ENCODE measurements at places on chromosomes 7 and 10.

- DNase-seq = no peak
These were observed 629.8 kb downstream of the KCNMA1 start for GRCh38 chr10:77007834-77008233.

DNA sequence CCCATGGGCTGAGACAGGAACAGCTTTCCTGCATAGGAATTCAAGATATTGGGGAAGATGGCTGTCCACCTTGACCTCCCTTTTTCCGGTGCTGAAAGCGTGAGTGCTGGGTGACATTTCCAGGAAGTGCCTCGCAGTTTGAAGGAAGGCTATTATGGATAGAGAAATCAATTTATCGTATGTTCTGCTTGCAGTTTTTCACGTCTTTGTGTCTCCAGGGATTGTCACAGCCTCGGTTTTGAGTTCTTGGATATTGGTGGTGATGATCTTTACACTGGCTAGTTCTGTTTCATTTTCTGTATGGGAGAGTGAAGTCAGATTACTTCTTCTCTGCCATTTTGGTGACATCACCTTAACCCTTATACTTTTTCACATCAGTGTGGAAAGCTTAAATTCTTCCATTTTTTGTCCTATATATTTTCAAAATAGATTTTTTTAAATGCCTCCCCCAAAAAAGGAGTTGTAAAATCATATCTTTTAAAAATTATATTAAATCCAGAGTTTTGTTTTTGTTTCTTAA lies 102.5 kb upstream of the APBB1IP start:
- DNase-seq = no peak

- no peak for DNase-seq
These were observed 313.2 kb upstream of the KCND2 start for GRCh38 chr7:119959811-119960210.

DNA sequence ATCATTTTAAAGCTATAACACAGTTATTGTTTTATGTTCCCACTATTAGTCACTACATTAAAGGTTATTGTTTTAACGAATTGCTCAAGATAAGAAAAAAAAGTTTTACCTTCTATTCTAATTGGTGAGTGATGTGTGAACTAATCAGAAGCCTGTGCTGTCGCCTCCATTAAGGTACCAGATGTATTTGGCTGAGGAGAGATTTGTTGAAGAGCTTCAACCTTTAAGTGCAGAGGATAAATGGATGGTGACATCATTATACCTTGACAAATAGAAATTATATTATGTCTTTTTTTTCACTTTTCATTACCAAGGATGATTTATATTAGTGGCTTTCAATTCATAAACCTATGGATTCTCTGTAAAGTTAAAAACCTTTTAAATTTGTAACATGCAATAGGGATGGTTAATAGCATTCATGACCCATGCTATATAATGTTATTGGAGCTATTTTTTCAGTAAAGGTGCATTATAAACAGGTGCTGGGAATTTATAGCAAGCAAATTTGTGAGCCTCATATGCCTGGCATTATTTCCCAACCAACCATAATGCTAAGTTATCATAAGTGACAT lies 97.0 kb upstream of the NPVF start:
- DNase-seq = no peak

GRCh38 chr7:88307412-88307811 lies 718 bp upstream of the STEAP4 start:
- DNase-seq = no peak

GRCh38 chr10:96211764-96212163 lies 59.6 kb downstream of the BLNK start:
- no peak for DNase-seq

DNA sequence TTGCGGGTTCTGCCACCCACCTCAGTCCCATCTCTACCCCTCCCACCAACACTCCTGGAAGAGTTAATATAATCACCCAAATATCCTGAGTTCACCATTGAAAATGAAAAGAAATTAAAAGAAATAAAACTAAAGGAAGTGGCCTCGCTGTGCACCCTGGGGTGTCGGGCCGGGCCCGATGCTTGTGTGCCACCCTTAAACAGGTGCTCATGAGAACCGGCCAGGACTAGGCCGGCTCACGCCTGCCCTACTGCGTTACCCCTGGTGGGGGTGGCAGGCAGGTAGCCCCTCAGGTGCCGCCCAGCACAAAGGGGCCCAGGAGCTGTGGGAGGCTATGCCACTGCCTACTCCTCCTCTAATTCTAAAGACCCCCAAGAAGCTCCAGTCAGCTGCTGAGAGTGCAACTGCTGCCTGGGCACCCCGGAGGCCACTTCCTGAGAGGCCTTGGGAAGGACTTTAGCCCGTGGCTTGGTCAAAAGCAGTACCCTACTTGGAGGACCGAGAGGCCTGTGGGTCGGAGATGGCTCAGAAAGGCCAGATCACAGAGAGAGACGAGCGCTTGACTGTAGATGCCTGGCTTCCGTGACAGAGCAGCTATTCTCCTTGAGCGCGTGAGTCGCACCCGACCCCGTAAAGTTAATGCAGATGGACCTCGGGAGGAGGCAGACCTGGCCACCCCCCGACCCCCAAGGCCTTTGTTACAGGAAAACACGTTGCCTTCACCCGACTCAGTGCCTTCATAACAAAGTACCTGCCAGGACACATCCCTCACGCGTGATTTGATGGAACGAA lies 51.0 kb upstream of the PPP2R2D start:
- no peak for DNase-seq

- no peak for DNase-seq
These were observed 1.5 kb upstream of the JAKMIP3 start for GRCh38 chr10:132064082-132064755.

- DNase-seq = no peak
These were observed 312.4 kb downstream of the KCNMA1 start for GRCh38 chr10:77325233-77325537.

GRCh38 chr10:109159351-109159750 lies 764.0 kb downstream of the XPNPEP1 start:
- DNase-seq = no peak

- no peak for DNase-seq
These were observed 83.7 kb downstream of the CCNY start for GRCh38 chr10:35420044-35420443.

DNA sequence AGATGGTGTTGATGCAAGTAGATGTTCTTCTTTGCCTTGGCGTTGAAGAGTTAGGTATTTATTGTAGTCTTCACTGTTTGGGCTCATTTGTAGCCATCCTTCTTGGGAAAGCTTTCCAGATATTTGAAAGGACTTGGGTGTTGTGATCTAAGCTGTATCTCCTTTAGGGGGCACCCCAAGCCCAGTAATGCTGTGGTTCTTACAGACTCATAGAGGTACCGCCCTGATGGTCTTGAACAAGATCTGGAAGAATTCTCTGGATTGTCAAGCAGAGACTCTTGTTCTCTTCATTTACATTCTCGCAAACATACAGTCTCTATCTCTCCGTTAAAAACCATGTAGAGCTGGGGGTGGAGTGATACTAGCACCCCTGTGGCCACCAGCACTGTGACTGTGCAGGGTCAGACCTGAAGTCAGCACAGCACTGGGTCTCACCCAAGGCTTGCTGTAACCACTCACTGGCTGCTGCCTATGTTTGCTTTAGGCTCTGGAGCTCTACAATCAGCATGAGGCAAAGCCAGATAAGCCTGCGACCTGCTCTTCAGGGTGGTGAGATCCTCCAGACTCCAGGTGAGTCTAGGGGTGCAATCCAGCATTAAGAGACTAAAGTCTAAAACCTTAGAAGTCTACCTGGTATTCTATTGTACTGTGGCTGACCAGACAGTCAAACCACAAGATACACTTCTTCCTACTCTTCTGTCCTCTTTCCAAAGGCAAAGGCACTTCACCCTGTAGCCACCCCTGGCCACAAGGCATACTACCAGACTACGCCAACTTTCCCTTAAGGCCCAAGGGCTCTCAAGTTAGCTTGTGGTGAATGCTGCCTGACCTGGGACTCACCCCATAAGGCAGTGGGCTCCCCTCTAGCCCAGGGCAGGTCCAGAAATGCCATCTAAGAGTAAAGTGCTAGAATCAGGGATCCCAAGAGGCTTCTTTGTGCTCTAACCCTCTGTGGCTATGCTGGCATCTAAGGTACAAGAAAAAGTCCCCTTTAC lies 209.7 kb upstream of the TMEM196 start:
- DNase-seq = no peak

DNA sequence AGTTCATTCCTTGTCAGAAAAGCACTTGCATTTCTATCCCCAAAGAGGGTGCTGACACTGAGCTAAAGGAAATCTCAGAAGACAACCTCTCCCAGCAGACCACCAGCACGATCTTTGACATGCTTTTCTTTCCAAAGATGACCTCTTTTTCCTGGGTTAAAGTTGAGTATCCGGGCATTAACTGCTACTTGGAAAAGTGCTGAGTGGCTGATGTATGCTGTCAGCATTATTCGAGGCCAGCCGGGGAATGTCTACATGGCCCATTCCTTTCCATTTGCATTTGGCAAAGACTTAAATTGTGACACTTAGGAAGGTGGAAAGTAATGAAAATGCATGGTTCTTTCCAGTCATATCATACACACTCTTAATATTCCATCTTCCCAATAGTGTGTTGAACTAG lies 90.6 kb upstream of the SKAP2 start:
- DNase-seq = no peak

DNA sequence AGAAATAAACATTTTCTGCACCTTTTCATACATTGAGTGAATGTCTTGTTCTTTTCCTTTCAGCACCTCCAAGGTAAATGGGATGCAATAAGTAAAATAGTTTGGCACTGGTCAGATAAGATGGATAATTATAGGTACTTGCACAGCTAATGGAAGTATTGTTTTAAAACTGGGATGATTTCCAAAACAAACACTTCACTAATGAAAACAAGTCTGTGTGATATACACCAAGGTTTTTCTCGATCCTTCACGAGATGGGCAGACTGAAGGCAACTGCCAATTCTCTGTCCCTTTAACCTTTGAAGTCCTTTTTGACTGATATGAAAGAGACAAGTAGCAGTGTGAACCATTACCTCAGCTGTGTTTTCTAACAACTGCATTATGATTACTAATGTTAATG lies 423.8 kb downstream of the GFRA1 start:
- no peak for DNase-seq

- DNase-seq = no peak
These were observed 220.6 kb upstream of the RHOBTB1 start for GRCh38 chr10:61164458-61165160.

- no peak for DNase-seq
These were observed 1110.4 kb downstream of the XPNPEP1 start for GRCh38 chr10:108812906-108813305.

GRCh38 chr10:8665322-8665721 lies 610.8 kb downstream of the GATA3 start:
- DNase-seq = no peak

DNA sequence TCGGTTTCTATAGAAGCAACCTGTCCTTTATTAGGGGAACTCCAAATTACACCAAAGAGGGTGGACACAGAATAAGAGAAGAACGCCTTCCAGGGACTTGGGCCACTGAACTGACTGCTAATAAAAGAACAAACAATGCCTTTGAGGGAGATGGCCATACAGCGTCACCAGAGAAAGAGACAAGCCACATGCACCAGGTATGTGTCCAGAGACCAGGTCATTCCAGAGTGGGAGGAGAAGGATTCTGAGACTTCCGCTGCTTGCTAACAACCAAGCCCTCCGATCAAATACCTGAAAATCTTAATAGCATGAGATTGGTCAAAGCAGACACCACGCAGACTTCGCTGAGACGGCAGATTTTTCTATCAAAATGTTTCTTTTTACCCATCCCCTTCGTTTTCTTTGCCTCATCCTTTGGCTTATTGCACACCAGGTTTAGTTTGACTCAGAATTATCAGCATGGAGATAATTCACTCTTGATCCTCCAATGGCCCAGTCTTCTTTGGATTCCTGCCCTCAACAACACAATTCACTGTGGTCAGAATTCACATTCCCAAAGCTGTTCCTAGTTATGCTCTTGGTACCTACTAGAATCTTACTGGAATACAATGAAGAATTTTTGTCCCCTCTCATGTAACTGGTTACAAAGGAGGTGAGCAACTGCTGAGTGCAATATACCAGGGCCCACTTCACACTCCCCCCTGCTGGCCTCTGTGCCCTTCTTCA lies 87.4 kb upstream of the DDC start:
- no peak for DNase-seq

GRCh38 chr7:132666774-132667172 lies 90.5 kb upstream of the PLXNA4 start:
- no peak for DNase-seq

DNA sequence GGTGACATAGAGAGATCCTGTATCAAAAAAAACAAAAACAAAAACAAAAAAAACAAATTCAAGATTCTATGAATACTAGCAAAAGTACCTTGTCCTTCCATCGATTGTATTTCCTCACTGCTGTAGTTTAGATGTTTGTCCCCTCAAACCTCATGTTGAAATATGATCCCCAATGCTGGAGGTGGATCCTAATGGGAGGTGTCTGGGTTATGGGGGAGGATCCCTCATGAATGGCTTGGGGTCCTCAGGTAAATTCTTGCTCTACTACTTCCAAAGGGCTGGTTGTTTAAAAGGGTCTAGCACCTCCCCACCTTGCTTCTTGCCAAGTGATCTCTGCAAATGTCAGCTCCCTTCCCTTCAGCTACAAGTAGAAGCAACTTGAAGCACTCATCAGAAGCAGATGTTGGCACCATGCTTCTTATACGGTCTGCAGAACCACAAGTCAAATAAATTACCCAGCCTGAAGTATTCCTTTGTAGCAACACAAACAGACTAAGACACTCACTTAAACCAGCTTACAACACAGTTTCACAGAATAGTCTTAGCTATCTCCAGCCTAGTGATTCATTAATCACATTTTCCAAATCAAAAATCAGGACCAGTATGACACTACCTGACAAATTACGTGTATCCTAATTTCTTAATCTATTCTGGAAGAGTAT lies 20.7 kb downstream of the ABI1 start:
- no peak for DNase-seq

GRCh38 chr7:68246189-68246633 lies 1249.6 kb downstream of the TYW1 start:
- DNase-seq = no peak

Data from stimulated activated CD8-positive, alpha-beta memory T cell treated with anti-CD3 and anti-CD28 coated beads, Interleukin-4, amount 100 ng/mL, for 4 hours (primary cell).